ENCODE measurements at places on chromosomes 13 and 19.

DNA sequence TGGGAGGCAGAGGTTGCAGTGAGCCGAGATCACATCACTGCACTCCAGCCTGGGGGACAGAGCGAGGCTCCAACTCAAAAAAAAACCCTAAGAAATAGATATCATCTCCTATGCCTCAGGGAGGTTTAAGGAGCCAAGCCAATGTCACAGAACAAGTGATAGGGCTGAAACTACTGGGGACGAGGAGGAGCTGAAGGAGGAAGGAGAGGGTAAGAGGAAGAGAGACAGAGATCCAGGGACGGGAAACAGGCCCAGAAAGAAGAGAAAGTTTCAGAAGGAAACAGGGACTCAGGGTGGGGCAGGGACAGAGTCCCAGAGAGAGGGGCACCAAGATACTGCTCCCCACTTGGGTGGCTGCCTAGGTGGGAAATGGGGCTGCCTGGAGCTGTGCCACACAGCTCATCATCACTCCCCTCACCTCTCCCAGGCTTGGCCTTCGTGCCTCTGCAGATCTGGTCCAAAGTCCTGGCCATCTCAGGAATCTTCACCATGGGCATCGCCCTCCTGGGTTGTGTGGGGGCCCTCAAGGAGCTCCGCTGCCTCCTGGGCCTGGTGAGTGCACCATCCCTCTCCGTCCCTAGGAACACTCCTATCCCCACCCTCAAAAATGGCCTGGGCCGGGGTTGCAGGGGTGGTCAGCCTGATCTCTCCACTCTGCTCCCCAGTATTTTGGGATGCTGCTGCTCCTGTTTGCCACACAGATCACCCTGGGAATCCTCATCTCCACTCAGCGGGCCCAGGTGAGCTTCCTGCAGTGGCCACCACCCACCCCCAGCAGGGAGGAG lies 1.5 kb downstream of the CD37 start:
- no peak for DNase-seq

- DNase-seq = no peak
Observed at GRCh38 chr19:8392017-8392591, 1.9 kb downstream of the RAB11B start.

DNA sequence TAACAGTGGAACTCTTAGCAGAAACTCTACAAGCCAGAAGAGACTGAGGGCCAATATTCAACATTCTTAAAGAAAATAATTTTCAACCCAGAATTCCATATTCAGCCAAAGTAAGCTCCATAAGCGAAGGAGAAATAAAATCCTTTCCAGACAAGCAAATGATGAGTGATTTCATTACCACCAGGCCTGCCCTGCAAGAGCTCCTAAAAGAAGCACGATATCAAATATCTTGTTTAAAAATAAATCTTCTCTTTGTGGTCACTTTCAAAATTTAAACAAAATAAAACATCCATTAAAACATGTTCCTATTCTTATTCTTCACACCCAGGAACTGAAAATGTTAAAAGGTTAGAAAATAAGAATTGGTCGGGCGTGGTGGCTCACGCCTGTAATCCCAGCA lies 13.7 kb downstream of the MICU2 start:
- DNase-seq = no peak

DNA sequence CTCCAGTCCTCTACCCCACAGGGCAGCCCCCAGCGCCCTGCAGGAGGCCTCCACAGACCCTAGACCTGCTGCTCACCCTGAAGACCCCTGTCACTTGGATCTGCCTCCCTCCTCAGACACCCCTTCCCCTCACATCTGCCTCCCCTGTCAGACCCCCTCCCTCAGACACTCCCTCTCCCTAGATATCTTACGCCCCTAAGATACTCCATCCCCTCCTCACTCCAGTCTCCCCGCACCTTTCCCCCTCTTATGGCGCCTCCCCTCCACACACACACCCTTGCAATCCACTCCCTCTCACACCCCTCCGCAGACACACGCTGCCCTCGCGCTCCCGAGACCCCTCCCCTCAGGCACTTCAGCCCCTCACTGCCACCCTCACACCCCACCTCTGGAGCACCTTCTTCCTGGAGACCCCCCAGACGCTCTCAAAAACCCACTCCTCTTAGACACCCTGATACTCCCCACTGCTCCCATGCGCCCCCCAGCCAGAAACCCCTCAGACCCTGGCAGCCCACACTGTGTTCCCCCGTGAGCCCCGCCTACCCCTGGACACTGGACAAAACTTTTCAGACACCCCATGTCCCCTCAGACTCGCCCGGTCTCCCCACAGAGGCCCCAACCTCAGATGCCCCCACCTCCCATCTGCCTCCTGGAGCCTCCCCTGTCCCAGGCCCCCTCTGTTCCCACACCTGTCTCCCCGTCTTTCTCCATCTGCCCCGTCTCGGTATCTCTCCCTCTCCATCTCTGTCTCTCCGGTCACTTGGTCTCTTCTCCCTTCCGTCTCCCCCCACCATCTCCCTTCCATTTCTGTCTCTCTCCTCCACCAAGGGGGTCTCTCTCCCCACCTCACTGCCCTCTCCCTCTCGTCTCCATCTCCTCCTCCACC lies 14.5 kb downstream of the ERFL start:
- DNase-seq = no peak

GRCh38 chr13:59635589-59635988 lies 528.1 kb downstream of the DIAPH3 start:
- DNase-seq = no peak

DNA sequence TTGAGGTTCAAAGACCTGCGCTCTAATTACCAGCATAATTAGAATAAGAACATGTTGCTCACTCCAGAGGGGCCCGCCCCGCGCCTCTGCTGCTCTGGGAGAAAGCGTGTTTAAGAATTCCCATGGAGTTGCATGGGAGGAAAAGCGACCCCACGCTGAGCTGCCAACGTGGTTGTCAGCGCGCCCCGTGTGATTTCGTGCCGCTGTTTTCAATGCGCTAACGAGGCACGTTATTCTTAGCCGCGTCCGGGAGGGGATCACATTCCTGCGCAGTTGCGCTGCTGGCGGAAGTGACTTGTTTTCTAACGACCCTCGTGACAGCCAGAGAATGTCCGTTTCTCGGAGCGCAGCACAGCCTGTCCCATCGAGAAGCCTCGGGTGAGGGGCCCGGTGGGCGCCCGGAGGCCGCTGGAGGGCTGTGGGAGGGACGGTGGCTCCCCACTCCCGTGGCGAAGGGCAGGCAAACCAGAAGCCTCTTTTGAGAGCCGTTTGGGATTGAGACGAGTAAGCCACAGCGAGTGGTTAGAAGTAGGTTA lies 173.8 kb upstream of the SOX1 start:
- no peak for DNase-seq

GRCh38 chr19:38452430-38453366 lies 19.2 kb downstream of the RYR1 start:
- DNase-seq = no peak

- no peak for DNase-seq
Observed at GRCh38 chr19:53960886-53961285, 1.9 kb upstream of the CACNG8 start.

DNA sequence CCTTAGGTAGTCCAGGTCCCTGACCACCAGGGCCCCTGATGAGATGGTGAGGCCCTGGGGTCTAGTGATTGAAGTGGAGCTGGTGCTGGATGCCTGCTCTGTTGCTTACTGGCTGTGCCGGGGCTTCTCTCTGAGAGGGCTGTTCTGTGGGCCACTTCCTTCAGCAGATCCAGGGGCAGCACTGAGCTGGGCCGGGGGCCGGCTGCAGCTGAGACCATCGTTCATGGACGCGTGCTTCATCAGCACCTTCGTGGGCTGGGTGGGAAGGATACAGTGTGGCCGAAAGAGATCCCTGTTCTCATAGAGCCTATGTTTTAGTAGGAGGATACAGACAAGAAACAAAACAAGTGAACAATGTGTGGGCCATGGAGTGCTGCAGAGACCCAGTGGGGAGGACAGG lies 33.2 kb upstream of the TEX29 start:
- no peak for DNase-seq

- DNase-seq = no peak
Observed at GRCh38 chr13:111661776-111662175, 341.3 kb downstream of the TEX29 start.

DNA sequence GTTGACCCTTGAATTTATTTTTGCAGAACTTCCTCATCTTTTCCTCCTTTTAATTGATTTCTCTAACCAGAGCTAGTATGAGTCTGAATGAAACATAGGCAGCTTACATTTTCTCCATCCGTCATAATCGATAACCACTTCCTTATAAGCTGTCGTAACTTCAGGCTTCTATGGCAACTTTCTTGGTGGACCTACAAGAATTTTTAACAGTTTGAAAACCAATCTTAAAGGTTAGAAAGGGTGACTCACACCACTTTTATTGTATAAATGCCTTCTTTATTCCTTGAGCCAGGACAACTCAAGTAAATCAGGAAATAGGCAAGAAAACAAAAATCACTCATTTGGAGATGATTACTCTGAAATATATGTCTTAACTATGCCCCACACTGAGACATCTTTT lies 105.7 kb upstream of the KL start:
- DNase-seq = no peak

DNA sequence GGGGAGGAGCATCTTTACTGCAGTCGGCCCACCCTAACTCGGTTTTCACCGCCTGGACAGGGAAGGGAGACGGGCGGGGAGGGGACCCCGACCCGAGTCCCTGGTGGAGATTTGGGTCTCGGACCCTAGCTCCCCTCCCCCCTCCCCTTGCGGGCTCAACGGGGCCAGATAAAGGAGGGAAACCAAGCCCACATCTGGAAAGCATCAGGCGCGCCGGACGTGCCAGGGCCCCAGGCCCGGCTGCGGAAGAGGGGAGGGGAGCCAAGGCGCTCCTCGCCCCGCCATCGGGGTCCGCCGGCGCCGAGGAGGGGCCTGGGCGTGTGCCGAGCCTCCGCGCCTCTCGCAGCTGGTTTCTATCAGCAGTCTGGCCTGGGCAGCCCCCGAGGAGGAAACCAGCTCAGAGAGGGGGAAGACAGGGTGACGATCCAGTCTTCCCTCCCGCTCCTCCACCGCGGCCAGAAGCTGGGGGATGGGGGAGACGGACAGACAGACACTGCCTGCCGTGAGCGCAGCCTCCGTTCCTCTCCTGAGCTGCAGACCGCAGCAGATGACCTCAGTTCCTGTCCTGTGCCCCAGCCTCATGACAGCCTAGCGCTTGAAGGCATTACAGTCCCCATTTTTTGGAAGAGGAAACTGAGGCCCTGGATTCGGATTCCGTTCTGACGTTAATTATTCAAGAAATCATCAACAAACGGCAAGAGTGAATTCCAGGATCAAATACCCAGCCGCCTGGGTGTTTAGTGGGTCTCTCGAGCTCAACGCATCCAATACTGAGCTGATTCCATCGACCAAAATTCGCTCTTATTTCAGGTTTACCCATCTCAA lies 3.6 kb upstream of the GNG8 start:
- DNase-seq = no peak

DNA sequence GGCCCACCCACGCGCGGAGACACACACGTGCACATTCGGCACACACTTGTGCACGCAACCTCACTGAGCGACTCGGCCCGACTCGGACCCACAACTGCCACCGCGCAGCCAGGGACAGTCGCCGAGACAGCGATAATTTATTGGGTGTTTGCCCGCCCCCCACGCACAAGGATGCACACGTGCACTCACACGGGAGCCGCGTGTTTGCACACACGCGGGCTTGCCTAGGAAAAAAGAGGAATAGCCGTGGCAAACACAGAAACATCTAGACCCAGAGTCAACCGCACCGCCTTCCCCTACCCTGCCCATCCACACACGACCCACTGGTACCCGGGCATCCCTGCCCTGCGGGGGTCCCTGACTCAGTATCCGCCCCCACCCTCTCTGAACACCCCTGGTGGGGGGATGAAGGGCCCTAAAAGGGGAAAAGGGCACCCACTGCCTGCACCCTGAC lies 1.1 kb upstream of the SSBP4 start:
- no peak for DNase-seq

DNA sequence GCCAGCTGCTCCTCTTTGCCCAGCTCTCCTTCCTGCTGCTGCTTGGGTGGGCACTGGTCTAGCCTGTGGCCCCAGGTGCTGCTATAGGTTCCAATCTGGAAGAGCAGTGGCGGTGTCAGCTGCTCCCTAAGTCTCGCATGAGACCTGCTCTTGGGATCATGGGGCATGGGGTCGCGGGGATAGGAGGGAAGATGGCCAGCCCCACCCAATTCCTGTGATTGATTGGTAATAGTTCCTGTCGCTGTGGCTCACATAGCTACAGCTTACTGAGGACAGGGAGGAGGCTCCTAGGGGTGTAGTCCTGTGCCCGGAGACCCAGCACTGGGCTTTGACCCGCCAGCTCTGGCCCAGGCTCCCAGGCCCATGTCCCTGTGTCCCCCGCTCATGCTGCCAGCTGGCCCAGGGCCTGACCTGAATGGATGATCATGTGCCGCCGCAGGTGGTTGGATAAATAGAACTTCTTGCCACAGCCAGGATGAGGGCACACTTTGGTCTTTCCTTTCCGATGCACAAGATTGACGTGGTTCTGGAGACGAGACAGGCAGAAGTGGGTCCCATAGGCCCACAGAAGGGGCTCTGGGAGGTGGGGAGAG lies 4.5 kb upstream of the ELAVL3 start:
- DNase-seq = no peak

GRCh38 chr19:4930664-4931063 lies 21.4 kb downstream of the UHRF1 start:
- no peak for DNase-seq

GRCh38 chr13:95509521-95510310 lies 42.8 kb upstream of the CLDN10 start:
- DNase-seq = no peak

DNA sequence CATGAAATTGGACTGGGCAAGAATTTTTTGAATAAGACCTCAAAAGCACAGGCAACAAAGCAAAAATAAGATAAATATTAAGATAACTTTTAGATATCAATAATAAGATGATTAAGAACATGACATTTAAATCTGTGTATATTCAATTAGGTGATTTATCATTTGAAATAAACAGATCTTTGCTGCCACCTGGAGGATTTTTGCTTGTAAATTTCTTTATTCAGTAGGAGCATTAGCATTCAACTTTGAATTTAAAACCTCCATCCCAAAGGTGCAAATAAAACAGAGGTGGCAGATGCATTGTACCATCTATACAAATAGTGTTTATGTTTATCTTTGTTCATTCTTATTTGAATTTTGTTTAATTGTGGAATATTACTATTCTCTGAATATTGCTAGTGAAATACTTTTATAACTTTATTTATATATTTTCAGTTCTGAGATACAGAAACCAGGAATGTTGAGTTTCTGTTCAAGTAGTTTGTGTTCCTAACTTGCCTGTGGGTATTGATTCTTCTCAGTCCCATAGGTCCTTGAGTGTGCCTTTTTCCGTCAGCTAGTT lies 20.9 kb downstream of the COG6 start:
- no peak for DNase-seq

DNA sequence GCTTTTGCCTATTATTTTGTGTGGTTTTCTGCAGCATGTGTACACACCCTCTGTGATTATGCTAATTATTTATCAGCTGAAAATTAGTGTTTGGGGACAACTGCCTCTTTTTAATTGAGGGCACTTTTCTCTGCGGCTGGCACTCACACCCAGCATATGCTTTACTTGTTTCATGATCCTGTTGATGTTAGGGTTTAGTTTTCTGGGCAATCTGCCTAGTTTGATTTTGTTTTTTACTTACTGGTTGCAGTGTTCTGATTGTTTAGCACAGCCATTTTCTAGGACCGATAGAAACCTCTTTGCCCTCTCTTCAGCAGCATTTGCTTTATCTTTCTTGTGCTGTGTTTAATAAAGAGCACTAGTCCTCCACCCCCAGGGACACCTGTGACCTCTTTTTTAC lies 161.6 kb downstream of the PAN3 start:
- no peak for DNase-seq
